Stimulated activated CD4-positive, alpha-beta T cell treated with anti-CD3 and anti-CD28 coated beads, Interleukin-12 subunit alpha, Interleukin-12 subunit beta, amount 100 ng/mL, for 48 hours (primary cell): ENCODE measurements at places on chromosomes 11 and 22.
A peak's percentile ranks its signal among the peaks of the same experiment; 100 is the strongest.

- DNase-seq, result no peak
Measured at GRCh38 chr22:25199731-25200520, at the start of gene CRYBB3. TSS of gene CRYBB3 (plus strand) at chr22:25199858. CDS start at chr22:25201397, 1,539 bp downstream.

DNA sequence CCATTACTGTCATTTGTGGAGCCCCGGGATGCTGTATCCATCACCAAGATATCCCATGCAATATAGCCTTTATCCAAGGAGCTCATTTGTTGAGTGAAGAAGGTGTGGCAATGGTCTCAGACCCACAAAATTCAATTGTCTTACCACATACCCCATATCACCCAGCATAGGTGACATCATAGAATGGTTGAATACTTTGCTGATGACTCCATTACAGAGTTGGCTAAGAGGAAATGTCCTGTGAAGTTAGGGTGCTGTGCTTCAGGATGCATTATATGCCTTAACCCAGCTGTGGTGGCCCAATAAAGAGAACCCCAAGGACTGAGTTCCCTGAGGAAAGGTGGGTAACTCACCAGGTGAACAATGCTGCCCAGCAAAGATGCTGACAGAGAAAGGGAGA is 113.7 kb downstream of the EFCAB6 start:
- no peak for DNase-seq

GRCh38 chr11:111631666-111632039 is 29.4 kb downstream of the SIK2 start:
- DNase-seq, result no peak

- DNase-seq, result no peak
Measured at GRCh38 chr11:111659201-111660115, 57.2 kb downstream of the SIK2 start.

GRCh38 chr11:11381471-11382105 is 28.5 kb upstream of the CSNK2A3 start:
- DNase-seq, result no peak

GRCh38 chr11:39236916-39237315 is 2222.5 kb downstream of the LRRC4C start:
- DNase-seq, result no peak

DNA sequence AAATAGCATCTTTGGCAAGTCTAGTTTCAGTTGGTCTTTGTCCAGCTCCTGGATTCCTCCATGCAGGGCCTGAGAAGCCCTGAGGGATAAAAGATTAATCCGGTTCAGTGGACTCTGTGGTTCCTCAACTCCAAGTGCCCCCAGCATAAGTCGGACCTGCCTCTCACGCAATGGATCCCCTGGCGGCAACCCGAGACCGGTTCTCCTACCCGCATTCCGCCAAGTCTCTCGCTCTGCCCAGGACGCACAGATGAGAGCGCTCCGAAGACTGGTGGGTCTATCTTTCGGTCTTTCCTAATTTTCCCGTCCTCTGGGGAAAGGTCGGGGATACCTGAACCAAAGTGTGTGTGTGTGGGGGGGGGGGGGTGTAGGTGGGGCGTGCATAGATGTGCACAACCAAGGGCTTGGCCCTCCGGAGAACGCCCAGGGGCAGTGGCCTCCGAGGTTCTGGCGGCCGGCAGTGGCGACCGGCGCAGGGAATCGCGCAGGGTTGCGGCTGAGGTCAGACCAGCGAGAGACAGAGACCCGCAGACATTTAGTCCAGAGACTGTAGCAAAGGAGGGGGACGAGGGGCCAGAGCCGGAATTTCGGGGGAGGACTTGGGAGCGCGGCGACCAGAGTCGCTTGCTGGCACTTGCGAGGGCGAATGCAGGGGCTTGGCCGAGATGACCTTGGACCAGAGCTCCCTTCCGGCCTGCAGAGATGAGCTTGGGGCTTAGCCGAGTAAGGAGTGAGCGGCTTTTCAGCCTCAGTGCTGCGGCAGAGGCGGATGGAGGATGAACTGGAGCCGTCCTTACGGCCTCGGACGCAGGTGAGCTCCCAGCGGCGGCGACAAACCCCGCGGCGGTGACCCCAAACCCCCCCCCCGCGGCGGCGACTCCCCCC is 712 bp upstream of the SLC2A11 start:
- DNase-seq, result no peak

GRCh38 chr22:46175631-46176030 is 25.3 kb downstream of the PPARA start:
- DNase-seq, result no peak

- DNase-seq, result no peak
Measured at GRCh38 chr11:22467248-22467647, 129.1 kb downstream of the SLC17A6 start.

- DNase-seq, result no peak
Measured at GRCh38 chr11:73059915-73060314, 82.2 kb downstream of the FCHSD2 start.

- no peak for DNase-seq
Measured at GRCh38 chr11:76856571-76856970, 4.1 kb upstream of the ACER3 start.

DNA sequence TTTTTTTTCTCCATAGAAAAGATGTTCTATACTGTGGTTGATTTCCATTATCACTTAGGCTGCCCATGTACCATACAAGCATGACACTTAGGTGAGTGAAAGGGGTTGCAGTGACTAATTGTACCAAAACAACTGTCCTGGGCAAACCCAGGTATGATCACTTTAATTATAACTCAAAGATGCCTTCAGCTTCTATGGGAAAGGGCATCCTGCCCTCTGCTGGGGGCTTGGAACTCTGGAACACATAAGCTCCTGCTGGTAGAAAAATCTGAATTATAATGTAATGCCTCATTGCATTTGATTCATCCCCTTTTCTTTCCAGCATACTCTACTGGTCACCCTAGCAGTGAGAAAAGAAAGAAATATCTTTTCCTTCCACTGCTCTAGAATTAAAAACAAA is 206.3 kb downstream of the DDX10 start:
- DNase-seq, result no peak

GRCh38 chr11:119363851-119364590 is 17.5 kb downstream of the USP2 start:
- peak; percentile 35 for DNase-seq

DNA sequence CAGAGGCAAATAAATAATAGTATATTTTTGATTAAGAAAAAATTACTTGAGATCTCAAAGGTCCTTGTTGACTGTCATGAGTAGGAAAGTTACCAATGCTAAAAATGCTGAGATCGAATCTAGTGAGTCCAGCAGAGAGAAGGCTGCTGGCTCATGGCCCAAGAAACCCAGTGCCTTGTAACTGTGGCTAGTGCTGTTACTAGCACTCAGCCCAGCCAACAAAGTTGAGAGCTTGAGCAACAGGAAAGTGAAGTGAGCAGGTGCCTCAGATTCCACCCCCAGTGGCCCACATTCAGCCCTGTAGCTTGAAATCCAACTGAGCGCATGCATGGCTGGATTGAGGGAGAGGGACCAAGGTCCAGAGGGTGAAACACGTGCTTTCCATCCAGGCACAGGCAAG is 398.2 kb downstream of the SHANK2 start:
- DNase-seq, result no peak

- DNase-seq, result no peak
Measured at GRCh38 chr22:20110359-20110985, 5.4 kb upstream of the RANBP1 start.

DNA sequence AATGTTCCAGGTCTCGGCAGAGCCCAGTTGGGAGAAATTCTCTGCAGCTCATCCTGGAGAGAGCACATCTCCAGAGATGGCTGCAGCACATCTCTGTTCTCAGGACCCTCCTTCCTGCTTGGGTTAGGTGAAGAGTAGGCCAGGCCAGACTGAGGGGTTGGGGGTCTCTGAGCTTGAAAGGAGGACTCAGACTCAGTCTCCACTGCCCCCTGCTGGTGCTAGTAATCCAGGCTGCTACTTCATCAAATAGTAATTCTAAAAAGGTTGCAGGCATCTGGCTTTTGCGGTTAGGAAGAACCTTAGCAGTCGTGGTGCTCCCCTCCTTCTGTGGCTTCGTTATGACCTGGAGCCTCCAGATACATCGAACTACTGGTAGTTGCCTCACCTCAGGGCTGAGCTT is 9.7 kb downstream of the TUB start:
- DNase-seq, result peak; percentile 37

DNA sequence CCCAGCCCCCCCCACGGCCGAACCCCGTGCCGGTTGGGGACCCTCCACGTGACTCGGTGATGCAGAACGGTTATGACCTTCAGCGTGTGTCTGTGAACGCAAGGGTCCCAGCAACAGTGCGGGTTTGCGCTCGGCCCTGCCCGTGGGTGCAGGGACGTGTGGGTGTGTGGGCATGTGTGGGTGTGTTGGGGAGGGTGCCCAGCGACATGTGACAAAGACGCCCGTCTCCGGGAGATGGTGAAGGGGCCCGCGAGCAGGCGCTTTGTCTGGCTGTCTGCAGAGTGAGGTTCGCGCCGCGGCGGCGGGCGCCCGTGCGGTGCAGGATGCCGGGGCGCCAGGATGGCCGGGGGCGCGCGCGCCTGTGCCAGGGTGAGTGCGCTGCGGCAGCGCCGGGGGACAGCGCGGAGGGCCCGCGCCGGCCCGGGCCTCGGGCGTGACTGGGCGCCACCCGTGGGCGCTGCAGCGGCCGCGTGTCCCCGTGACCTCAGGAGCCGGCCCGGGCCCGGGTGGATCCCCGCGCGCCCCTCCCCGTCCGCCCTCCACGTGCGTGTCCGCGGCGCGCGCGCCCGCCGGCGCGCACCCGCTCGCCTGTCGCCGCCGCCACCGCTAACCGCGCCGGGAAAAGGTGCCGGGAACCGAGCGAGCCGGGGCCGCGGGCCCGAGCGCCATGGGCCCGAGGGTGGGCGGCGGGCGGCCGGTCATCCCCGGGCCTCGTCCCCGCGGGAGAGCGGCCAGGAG is at the start of gene LRFN4:
Gene LRFN4 (plus strand): TSS at position 569 of the 738 bp plus-strand sequence. CDS start 681 bp downstream, outside the sequence.
- no peak for DNase-seq

DNA sequence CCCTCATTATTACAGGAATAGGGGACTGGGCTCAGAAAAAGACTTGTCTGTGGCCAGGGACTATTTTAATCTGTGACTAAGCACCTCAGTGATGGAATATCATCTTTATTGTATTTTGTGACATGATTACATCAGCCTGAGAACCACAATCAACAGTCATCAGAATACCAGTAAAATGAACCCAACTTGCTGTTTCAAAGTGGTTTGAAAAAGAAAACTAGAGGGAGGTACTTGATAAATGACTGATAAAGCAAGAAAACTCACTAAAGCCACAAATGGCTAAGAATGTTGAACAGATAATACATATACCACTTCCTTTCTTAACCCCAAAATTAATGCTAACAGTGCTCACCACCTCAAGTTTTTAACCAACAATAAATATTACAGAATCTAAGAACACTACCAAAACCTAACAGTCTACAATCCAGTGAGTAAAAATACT is 155.7 kb downstream of the ATG16L2 start:
- no peak for DNase-seq

DNA sequence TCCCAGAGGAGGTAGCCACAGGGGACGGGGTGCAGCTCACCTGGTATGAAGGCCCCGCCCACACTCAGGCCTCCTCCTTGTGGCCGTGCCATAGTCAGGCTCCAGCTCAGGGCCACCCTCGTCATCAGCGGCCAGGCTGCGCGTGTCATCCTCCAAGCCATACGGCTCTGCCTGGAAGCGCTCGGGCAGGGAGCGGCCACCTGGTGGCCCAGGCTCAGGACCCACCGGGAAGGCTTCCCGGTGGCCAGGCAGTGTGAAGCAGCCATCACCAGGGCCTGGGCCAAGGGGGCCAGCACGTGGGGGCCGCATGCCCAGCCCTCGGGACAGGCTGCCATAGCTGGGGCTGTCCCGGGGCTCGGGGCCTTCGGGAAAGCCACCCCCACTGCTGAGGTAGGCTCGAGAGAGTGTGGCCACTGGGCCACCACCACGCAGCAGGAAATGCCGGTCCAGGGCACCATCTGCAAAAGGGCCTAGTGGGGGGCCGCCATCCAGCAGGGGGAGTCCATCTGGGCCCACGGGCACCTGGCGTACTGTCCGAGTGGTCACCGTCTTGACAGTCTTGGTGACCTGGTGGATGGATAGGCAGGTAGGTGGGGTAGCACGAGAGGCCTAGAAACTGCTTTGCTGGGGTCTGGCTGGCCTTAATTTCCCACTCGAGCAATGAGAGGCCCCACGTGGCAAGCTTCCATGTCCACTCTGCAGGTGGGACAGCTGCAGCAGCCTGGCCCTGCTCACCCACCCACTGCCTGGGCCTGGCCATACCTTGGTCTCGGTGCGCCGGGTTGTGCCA is 35.3 kb downstream of the ARVCF start:
- DNase-seq, result no peak

GRCh38 chr22:35879351-35879750 is 149.3 kb downstream of the RBFOX2 start:
- no peak for DNase-seq

GRCh38 chr11:12787847-12788246 is 113.6 kb downstream of the TEAD1 start:
- DNase-seq, result no peak

DNA sequence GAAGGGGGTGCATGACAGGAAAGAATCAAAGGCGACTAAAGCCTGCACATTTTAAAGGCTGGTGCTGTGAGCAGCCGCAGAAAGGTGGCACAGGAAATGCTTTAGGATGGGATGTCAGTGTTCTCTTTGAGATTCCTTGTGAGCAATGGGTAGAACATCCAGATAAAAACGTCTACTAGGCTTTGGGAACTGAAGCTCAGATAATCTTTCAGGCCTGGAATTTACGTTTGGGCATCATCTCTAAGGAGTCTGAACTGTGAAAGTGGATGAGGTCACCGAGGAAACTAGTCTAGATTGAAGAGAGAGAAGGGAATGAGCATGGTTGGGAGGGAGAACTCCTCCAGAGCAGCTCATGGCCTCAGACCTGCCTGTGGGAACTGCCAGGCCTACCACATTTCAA is 65.7 kb downstream of the FLI1 start:
- DNase-seq, result no peak

DNA sequence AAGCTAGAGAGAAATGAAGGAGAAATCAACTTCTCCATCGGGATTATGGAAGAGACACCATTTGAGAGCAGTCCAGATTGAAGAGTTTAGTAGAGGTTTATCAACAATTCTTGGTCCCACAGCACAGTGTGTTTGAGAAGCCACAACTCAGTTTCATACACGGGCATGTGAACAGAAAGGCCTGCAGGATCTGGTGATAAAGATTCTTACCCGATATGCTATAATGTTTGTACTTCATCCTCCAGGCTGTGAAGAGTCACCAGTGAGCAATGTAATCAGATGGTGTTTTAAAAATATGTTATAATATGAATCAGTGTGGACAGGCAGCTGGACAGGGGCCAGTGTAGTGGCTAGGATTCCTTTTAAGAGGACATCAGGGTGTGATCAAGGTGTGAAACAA is 29.7 kb upstream of the VWA5A start:
- DNase-seq, result no peak

DNA sequence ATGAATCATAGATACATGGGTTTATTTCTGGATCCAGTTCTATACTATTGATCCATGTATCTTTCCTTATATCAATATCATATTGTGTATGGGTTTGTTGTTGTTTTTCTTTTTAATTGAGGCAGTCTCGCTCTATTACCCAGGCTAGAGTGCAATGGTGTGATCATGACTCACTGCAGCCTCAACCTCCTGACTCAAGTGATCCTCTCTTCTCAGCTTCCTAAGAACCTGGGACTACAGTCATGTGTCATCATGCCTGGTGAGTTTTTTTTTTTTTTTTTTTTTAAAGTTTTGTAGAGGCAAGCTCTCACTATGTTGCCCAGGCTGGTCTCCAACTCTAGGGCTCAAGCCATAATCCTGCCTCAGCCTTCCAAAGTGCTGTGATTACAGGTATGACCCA is 1589.4 kb upstream of the TENM4 start:
- no peak for DNase-seq
